Renal cortical epithelial cell (primary cell): ENCODE measurements at places on chromosomes 4 and X.

GRCh38 chrX:4240541-4241194 is 527.2 kb upstream of the PRKX start:
- DNase-seq = no peak

GRCh38 chr4:102754044-102754443 is 6.7 kb downstream of the MANBA start:
- DNase-seq = no peak

GRCh38 chr4:176043838-176044588 is 21.6 kb upstream of the WDR17 start:
- DNase-seq = no peak

DNA sequence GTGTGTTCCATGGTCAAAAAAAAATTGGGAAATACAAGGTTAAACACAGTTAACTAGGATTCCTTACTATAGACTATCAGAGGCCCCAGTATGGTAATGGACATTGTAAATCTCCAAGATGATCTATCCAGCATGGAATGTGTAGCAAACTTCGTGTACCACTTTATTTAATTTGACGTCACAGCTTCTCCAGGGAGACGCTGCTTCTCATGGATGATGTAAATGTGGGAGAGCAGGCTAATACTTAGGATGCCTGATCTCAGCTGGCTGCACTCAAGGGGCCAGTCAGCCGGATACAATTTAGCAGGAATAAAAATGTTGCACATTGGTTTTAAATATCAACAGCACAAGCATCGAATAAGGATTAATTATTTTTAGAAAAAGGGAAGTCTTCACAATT is 111.7 kb upstream of the HPF1 start:
- no peak for DNase-seq

DNA sequence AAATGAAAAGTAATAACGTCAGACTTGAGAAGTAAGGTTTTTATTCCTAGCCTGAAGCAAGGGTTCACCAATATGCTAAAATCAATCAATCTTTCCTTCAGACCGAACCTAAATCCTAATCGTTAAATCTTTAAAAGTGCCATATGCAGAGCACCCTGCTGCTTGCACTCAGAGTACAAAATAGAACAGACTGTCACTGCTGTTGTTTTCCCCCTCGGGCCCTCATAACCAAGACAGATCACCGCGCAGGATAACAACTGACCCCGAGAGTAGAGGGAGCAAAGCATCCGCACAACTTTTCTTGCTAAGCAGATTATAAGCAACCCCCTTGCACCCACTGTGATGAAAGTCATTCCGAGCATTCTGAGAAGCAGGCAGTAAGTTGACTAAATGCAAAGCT is 550.9 kb upstream of the NDST4 start:
- no peak for DNase-seq

GRCh38 chr4:41853973-41854372 is 81.3 kb upstream of the TMEM33 start:
- peak; percentile 4 for DNase-seq

DNA sequence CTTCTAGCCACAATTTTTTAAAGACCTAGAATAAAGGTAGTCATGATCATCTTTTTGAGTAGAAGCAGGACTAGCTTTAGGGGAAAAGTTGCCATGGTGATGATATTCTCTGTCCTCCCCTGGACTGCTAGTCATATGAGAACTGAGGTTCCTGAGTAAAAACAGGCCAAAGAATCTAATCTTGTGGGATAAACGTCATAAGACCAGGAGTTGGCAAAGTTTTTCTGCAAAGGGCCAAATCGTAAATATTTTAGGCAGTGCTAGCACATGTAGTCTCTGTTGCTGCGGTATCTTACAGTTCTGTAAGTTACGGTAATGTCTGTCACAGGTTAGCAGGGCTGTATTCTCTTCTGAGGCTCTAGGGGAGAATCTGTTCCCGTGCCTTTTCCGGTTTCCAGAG is 3.4 kb downstream of the PRPS2 start:
- DNase-seq = no peak

- DNase-seq = no peak
These were observed 140.0 kb downstream of the DHRSX start for GRCh38 chrX:2360731-2361130.

DNA sequence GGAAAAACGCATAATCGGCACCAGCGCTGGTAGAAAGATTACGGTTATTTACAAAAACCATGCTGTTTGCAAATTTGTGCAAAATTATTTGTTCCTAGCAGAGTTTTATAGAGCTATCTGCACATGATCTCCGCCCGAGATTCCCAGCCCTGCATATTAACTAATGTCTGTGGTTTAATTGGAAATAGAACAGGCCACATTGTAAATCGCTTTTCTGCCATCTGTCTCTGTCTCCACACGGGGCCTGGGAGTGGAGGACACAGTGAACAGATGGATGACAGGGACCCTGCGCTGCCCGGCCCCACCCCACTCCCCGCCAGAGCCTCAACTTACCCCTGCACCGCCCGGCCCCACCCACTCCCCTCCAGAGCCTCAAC is 126.9 kb downstream of the FAM53A start:
- no peak for DNase-seq

- peak; percentile 89 for DNase-seq
These were observed 36.6 kb downstream of the MAP7D3 start for GRCh38 chrX:136214551-136214950.
